Activated T-cell treated with anti-CD3 and anti-CD28 coated beads for 1 hour (primary cell): ENCODE measurements at places on chromosomes 2 and 18.

- DNase-seq, result no peak
These were observed 2.2 kb downstream of the INO80D start for GRCh38 chr2:206083602-206084438.

- DNase-seq, result no peak
These were observed 513.9 kb upstream of the MEX3C start for GRCh38 chr18:51711298-51711889.

DNA sequence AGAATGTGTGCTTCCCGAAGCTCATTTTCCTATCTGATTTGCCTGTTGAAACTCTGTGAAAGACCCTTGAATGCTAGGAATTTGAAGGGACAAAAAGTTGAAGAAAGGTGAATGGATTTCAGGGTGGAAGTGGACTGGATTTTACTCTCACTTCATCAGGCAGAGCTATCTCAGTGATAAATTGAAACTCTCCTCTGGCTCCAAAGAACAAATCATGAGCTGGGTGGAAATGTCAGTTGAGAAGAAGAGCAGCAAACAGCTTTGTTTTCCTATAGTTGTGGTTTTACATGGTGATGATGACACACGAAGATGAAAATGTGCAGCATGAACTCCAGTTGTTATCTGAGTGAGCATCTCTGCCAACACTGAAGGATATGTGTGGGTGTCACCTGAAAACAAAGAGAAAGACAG is 34.4 kb downstream of the CD28 start:
- no peak for DNase-seq

GRCh38 chr2:210195101-210195852 is 24.1 kb upstream of the KANSL1L start:
- no peak for DNase-seq

DNA sequence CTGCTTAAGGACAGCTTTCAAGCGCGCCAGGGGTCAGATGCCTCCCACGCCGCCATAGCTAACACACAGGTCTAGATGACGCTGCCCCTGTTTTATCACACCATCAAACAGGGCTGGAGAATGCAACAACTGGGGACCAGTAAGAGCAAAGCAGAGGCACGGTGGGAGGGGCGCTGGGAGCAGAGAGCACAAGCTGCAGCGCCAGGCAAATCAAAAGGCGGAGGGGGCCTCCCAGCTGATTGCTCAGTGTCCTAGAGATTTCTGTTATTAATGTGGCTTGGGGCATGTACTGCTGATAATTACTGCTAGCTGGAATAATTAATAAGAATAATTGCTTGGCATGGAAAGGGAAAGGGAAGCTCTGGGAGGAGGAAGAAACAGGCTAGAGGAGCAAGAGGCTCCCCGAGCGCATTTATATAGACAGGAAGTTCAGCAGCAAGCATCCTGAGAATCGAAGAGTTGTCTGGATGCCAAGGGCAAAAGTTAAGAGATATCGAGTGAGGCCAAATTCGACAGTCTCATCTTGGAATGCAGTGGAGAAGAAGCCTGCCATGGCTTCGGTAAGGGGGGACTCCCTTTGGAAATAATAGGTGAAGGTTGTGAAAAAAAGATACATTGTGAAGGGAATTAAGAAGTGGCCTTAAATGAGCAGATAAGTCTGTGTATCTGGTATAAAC is 104.5 kb upstream of the ZNF521 start:
- DNase-seq, result no peak

GRCh38 chr2:151716721-151717120 is 17.6 kb downstream of the NEB start:
- DNase-seq, result no peak

GRCh38 chr2:113291191-113291590 is 12.5 kb upstream of the PAX8 start:
- DNase-seq, result no peak

- no peak for DNase-seq
These were observed 334.1 kb upstream of the MYT1L start for GRCh38 chr2:2664989-2665833.

DNA sequence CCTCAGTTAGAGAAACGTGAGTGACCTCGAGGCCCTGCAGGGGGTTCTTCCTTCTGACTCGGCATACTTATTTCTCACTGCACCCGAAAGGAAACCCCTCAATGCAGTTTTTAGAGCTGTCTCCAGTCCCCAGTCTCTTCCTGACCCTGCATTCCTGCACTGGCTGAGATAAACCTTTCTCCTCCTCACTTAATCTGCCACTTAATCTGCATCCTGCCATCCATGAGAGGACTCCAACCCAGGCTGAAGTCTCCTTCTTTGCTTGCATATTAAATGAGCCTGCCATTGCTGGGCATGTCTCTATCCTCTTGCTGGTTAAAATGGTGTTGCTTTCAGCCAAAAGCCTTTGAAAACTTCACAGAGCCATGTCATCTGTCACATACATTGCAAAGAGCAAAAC is 125.6 kb upstream of the GATA6 start:
- DNase-seq, result no peak

- no peak for DNase-seq
These were observed 36.6 kb downstream of the SCTR start for GRCh38 chr2:119487434-119488244.

- DNase-seq, result no peak
These were observed 19.0 kb downstream of the CRIM1 start for GRCh38 chr2:36374585-36374984.

DNA sequence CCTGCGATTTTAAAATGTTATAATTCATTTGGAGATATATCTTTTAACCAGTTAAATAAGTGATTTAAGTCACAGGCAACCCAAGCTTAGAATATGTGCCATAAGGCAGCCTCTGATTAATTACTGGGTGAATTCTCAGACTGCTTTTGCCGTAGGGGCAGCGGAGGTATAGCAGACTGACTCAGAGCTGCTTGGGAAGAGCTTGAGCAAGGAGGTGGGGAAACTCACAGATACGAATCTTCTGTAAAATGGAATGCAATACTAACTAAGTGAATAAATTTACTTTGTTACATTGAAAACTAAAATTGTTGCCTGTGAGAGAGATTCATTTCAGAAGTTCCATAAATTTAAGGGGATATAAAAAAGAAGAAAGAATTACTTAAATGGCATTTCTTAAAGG is 115.4 kb downstream of the KYNU start:
- DNase-seq, result no peak

GRCh38 chr2:18719978-18720775 is 130.8 kb upstream of the NT5C1B start:
- no peak for DNase-seq

- DNase-seq, result peak; percentile 30
These were observed 419.0 kb downstream of the NBAS start for GRCh38 chr2:15142069-15142689.

- DNase-seq, result no peak
These were observed 1304.4 kb upstream of the ACVR2A start for GRCh38 chr2:146540271-146540932.

- DNase-seq, result no peak
These were observed 11.4 kb upstream of the MAPRE2 start for GRCh38 chr18:35029770-35030169.

DNA sequence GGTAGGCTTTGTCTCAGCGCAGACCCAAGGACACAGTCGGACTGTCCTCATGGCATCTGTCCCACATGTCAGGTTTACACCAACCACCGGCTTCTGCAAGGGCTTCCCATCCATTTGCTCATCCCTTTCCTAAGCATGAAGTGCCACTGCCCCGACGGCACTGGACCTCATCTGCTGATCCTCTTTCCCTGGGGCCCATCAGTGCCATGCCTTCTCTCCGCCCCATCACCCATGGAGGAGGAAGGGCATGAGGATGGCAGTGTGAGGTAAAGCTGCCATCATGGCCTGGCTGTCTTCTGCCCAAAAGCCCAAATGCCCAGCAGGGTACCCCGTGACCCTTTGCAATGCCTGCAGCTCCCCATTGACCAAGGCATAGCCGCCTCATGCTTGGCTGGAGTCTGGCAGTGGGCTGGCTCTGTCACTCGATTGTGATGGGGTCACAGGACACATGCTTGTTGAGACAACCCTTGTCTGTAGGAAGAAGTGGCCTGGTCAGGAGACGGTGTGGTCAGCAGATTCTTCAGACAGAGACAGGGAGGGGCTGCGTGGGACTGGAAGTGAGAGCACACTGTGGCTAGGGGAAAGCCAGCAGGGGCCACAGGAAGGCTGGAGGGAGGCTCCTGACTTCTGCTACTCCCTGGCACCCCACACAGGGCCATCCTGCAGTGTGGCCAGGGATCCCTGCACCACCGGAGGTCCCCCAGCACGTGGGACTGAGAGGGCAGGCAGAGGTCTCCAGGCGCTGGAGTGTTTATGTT is 493.7 kb upstream of the HS6ST1 start:
- DNase-seq, result no peak

DNA sequence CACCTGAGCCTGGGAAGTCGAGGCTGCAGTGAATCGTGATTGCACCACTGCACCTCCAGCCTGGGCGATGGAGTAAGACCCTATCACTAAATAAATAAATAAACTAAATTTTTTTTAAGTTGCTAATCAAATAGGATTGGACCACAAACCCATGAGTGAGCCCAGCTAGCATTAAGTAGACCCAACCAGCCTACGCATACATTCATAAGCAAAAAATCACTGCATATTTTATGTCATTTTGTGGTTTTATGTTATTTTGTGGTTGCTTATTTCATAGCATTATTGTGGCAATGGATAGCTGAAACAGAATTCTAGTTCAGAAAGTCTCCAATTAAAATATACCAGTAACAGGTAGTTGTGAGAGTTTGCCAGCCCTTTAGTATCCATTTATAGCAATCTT is 29.1 kb upstream of the ZC3H15 start:
- DNase-seq, result no peak

DNA sequence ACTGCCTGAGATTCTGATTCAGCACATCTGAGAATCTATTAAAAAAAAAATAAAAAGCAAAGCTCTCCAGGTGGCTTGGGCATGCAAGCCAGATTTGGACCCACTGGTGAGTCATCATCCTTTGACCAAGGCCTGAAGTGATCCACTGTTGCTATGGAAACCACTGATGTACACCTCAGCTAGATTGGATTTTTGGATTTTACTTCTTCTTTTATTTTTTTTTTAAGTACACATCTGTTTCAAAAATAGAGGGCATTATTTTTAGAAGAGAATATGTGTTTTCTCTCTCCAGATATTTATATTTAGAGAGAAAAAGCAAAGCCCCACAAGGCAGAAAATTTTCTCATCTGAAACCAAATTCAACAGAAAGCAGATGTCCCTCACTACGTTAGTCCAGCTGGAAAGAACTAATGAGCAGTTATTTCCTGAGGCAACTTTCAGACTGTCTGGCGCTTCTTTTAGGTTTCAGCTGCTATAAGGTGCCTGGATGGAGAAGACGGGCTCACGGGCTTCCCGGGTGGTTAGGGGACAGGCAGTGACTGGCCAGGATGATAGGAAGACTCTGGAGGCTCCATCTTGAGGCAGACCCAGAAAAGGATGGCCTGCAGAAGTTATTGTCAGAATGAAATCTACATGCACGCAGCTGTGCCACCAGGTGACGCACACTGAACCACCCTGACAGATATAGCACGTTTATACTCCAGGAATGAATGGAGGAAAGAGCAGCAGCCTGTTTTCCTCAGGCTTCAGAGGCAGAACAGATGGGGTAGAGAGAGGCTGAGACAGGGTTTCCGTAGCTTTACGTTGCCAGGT is 50.5 kb downstream of the MRPL35 start:
- no peak for DNase-seq

DNA sequence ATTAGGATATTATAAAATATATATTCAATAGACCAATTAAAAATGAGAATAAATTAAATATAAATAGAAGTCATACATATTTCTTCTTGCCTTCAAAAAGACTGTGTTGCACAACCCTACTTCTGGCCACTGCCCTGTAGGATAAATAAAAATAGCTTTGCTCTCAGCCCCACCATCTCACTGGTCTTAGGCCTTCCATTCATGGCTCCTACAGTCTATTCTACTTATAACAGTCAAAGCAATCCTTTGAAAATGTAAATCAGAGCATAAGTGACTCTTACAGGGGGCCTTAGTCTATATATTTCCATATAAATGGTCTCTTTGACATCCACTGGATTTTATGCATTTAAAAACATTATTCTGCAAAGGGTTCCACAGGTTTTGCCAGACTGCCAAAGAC is 72.9 kb downstream of the KLF7 start:
- DNase-seq, result no peak

GRCh38 chr2:130796290-130796689 is 40.4 kb upstream of the ARHGEF4 start:
- DNase-seq, result no peak

- DNase-seq, result no peak
These were observed 10.0 kb downstream of the TCF4 start for GRCh38 chr18:55577812-55578539.

DNA sequence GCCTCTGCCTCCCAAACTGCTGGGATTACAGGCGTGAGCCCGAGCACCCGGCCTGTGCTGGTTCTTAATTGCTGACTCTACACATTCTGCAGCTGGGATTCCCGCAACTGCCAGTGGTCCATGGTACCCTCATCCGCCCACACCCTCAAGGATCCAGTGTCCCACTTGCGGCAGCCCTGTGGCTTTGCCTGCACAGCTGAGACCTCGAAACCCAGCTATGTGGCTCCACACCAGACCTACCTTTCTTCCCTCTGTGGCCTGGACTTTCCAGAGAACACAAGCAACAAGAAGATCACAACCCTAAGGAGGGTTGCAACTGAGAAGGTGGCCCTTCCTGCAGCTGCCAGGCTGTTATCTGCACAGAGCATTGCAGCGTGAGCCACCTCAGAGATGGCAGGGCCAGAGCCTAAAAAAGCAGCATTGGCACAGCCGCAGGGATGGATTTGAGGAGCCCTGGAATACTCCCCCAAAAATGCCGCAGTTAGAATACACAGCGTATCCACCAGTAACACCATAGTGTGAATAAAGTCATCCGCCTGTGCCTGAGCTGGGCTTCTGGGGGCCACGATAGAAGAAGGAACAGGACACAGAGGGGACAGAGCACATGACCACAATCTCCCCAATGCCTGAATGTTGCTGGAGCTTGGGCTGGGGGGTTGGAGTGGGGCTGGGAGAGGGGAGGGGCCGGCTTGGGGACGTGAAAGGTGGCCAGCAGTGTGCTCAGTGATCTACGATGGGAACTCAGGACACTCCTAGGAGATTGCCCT is 1.9 kb downstream of the GPR55 start:
- DNase-seq, result no peak

- DNase-seq, result no peak
These were observed 24.7 kb downstream of the CAB39 start for GRCh38 chr2:230737300-230737699.

GRCh38 chr2:71370015-71370414 is 38.4 kb downstream of the ZNF638 start:
- DNase-seq, result no peak

- no peak for DNase-seq
These were observed 171.9 kb downstream of the GALNT1 start for GRCh38 chr18:35753306-35753910.

- DNase-seq, result no peak
These were observed 184.1 kb upstream of the ACVR2A start for GRCh38 chr2:147660680-147661079.

GRCh38 chr2:172894689-172895387 is 159.2 kb downstream of the RAPGEF4 start:
- DNase-seq, result no peak
